ENCODE measurements at places on chromosomes 4 and X.

GRCh38 chrX:2640436-2641150 is 50.5 kb upstream of the CD99 start:
- no peak for DNase-seq

DNA sequence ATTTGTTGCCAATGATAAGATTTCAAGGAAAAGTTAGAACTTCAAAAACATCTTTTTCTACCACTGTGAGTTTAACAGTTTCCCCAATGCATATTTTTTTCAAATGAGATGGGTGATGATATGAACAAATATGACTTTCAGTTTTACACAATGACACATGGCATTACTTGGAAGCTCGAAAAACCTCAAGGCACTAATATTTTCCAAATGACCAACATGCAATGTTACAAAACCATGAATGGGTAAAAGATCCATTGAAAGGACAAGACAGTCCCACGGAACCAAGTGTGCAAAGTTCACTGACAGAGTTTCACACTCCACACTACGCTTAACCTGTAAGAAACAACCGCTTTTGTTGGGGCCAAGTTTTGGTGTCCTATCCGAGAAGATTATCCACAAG is 84.5 kb downstream of the CD99L2 start:
- DNase-seq = peak; percentile 32

DNA sequence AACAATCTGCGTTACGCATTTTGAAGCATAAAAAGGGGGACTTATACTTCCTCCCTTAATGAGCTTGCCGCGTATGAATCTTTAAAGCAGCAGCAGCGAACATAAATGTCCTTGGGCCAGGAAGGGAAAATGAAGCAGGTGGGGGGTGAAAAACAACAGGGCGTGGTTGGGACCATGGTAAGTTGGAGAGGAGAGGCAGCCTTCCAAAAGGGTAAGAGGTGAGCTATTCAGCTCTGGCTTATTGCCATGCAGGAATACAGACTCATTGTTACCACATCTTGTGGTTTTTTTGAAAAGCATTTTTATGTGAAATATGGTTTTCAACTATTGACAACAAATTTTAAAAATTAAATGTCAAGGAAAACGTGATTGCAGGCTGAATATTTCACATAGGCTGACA is 710.7 kb upstream of the FAM241A start:
- DNase-seq = no peak

DNA sequence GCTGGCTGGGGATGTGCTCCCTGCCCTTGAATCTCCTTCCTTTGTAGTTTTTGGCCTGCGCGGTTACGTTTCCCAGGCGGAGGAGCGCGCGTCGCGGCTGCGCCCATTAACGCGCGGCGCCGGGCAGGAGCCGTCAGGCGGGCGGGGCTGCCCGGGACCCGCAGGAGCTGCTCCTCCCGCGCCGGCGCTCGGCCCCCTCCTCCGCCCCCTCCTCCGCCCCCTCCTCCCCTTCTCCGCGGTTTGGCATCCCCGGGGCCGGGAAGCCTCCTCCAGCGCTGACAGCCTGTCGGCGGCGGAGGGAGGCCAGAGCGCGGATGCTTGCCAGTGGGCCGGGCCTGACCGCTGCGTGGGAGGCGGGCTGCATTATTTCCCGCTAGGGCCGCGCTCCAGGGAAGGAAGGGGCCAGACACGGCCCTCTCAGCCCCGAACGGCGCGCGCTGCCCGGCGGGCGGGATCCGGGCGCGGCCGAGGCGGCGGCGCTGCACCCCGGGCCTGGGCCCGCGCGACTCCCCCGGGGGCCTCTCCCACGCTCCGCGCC is at the start of gene DCLK2:
TSS of gene DCLK2 (plus strand) at position 405 of the 538 bp plus-strand sequence. CDS start 583 bp downstream, outside the sequence.
- DNase-seq = peak; percentile 74

DNA sequence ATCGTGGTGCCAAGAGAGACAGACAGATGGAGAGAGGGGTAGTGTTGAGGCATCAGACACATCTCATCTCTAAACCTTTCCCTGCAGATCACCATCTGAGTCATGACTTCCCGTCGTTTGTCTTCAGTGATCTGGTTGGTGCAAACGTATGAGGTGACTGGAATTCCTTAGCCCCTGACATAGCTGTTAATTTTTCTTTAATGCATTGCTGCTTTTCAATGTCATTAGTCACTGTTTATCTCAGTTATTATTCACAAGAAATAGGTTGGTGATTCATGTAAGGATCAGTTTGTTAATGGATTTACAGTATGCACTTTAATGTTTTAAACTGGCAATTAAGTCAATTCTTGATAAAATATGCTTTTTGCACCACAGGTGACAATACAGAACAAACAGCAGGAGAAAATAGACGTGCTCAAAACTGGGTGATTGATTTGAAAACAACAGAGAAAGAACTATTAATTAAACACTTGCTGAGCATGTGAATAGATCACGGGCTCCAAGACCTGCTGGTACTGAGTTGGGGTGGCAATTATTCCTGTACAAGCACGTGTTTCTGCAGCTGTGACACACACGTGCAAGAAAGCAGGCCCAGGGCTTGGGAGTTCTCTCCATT is 1.3 kb upstream of the TMEM154 start:
- no peak for DNase-seq

DNA sequence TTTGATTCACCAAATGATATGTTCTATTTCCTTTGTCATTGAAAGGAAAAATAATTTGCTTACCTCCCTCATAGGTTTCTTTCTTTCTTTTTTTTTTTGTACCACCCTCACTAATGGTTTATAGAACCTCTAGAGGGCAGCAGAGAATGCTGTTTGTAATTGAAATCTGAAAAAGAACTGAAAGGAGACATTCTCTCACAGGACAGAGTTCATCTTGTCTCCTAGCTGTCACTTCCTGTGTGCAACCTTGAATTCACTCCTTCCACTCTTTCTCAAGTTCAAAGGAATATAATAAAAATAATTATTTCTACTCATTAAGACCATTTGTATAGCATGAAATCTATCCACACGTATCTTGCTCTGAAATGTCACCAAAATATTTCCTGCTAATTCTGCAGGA is 51.0 kb downstream of the GUCY1B1 start:
- peak; percentile 80 for DNase-seq

- peak; percentile 98 for DNase-seq
These were observed 100.5 kb downstream of the CLNK start for GRCh38 chr4:10584042-10584441.

DNA sequence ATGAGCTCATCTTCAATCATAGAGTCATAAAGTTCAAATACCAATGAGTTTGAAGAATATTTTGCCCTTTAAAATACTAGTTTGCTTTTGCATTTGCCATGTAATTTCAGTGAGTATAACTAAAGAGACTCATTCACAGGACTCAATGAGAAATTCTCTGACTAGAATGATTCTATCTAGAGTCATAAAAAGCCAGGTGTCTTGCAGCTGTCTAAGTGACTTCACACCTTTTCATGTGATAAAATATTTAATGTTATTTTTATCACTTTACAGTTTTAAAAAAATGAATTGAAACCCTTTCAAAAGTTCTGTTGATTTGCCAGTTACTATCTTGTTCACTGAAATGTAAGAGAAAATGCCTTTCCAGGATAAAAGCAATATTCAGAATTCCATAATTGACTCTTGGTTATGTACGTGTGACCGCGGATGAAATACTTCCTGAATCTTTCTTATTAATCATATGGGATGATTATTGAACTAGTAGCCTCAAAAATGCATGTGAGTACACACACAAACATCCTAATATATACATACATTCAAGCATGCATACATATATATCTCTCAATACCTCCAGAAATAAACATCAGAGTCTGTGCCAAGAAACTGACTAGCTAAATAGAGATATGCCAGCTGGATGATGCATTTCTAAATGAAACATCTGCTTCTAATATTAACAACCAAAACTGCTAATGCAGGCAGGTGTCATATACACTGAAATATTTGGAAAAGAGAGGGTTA is 87.0 kb downstream of the GABRB1 start:
- no peak for DNase-seq

GRCh38 chrX:46447384-46447783 is 97.8 kb downstream of the ZNF674 start:
- no peak for DNase-seq

- no peak for DNase-seq
These were observed 32.2 kb downstream of the XG start for GRCh38 chrX:2784026-2784425.

GRCh38 chrX:25012793-25013631 is 2.8 kb downstream of the ARX start:
- DNase-seq = peak; percentile 15

DNA sequence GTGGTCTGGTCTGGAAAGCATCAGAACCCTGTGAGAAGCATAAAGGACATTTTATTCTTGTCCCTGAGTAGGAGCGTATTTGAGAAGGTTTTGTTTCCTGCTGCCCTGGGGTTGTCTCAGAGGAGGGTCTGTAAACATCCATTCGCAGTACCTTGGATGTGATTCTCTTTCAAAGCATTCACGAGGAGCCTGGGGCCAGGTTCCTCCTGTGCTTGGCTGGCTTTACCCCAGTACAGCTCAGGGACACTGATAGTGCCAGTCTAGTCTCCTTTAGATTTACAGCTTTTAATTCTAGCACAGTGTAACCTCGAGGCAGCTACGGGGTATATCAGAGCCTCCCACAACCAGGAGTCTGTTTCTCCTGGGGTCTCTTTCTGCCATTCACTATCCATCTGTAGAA is 2.7 kb downstream of the CLRN2 start:
- DNase-seq = no peak

GRCh38 chr4:143713955-143714625 is 13.6 kb upstream of the FREM3 start:
- DNase-seq = no peak

GRCh38 chrX:135114392-135114791 is 5.9 kb downstream of the ETDB start:
- DNase-seq = peak; percentile 2

GRCh38 chr4:43855283-43855682 is 593.3 kb downstream of the KCTD8 start:
- no peak for DNase-seq

GRCh38 chr4:128354205-128354821 is 66.7 kb upstream of the PGRMC2 start:
- peak; percentile 22 for DNase-seq

DNA sequence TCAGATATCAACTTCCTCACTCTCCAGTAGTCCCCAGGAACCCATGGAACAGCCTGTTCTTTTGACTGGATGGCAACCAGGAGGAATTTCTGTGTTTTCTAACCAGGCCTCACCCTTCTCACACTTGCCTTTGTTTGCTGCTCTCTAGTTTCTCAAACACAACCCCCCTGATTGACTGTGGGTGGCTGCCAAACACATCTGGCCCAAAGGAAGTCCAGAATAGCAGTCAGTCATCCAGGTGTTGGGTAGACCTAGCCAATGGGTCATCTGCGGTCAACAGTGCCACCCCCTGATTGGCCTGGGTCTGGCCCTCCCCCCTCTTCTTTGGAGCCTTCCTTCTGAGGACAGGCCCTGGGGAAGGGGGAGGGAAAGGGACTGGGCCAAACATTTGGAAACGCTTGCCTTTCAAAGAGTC is 53.7 kb downstream of the MSX1 start:
- DNase-seq = no peak

- peak; percentile 44 for DNase-seq
These were observed 565.7 kb downstream of the PPARGC1A start for GRCh38 chr4:23324021-23324690.

GRCh38 chrX:110294087-110294486 is 23.8 kb downstream of the AMMECR1 start:
- DNase-seq = no peak

- DNase-seq = no peak
These were observed 88.3 kb upstream of the GC start for GRCh38 chr4:71872221-71872620.

- DNase-seq = no peak
These were observed 107.0 kb upstream of the OTUD4 start for GRCh38 chr4:145287351-145287750.

- DNase-seq = no peak
These were observed 228.5 kb upstream of the CASK start for GRCh38 chrX:42151808-42152207.

DNA sequence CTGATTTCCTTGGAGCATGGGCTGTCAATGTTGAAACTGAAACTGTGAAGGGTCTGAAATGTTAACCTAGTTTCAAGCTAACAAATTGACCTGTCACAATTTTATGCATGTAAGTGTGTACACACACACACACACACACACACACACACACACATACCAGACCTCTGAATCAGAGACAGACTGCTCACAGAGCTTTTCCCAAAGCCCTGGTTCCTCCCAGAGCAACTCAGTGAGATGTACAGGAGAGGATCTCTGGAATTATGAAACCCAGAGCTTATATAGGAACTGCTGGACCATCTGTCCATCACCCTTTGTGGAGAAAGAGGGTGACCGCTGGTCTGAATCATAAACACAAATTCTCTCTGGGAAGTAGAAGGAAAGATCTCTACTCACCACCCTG is 228.1 kb upstream of the PRPS2 start:
- no peak for DNase-seq

DNA sequence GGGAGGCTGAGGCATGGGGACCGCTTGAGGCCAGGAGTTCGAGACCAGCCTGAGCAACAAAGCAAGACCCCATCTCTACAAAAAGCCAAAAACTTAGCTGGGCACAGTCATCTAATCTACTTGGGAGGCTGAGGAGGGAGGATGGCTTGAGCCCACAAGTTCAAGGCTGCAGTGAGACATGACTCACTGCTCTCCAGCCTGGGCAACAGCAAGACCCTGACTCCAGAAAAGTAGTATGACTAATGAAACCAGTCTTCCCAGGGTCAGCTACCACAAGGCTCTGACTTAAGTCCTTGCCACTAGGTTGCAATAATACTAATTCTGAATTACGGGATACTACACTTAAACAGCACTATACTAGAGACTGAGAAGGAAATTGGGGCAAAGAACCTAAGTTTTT is 33.1 kb downstream of the ERVMER34-1 start:
- DNase-seq = no peak

- DNase-seq = no peak
These were observed 25.6 kb downstream of the SMARCA5 start for GRCh38 chr4:143538979-143539669.

DNA sequence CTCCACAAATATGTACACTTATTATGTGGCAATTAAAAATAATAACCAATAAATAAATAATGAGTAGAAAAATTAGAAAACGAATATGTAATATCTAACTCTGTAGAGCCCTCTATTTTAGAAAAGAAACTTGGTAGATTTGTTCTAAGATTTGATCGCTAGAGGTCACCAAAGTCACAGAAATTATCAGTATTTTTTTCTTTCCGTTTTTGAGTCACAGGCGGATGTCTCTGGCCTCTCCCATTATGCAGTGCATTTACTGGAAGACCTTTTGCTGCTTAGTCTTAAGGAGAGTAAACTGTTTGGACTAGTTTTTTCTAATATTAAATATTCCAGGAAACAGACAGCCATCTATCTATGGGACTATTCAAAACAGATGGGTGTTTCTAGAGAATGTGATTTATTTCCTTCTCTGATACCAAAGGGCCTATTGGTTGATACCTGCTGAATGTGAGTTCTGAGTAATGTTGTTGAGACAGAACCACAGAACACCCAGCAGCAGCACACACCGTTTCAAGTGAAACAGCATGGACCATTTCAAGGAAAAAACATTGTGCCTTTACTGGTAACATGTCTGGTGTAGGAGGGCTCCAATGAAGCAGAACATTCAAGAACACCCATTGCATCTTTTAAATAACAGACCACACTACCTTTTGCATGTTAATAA is 34.0 kb upstream of the GYPA start:
- DNase-seq = peak; percentile 49

Measured in inflammatory macrophage treated with lipopolysaccharide for 4 hours (primary cell).